ENCODE measurements at places on chromosomes 3 and 15.

GRCh38 chr3:186483611-186484340 is 60.4 kb downstream of the CRYGS start:
- DNase-seq = no peak

GRCh38 chr15:98113327-98113726 is 152.8 kb downstream of the ARRDC4 start:
- no peak for DNase-seq

DNA sequence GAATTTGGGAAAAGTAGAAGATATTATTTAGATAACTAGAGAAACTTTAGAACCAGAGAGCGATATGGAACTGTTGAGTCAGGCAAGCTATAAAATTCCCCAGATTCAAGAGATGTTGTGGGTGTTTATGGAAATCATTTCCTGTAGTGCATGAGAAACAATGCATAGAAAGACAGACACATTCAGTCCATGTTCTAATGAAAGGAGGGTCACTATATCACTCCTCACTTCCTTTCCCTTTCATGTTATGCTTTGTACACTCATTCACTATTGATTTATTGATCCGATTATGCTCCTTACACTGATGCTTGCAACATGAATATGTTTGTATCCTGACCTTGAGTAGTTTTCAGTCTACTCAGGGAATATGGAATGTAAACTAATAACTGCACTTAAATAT is 1459.9 kb upstream of the ALCAM start:
- DNase-seq = no peak

DNA sequence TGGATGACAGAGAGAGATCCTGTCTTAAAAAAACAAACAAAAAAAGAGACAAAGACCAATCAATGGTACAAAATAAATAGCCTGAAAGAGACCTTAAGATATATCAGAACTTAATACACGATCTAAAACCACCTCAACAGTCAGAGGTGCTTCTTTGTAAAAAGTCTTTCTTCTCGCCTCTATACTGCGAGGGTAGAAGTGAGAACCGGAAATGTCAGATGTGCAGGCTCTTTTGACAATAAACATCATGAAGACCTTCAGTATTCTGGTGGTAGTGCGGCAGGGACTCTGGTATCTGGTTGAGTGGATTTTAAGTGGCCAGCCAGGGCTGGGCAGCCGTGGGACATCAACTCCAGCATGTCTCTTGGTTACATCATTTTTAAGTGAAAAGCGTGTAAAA is 30.0 kb downstream of the RUBCN start:
- DNase-seq = no peak

DNA sequence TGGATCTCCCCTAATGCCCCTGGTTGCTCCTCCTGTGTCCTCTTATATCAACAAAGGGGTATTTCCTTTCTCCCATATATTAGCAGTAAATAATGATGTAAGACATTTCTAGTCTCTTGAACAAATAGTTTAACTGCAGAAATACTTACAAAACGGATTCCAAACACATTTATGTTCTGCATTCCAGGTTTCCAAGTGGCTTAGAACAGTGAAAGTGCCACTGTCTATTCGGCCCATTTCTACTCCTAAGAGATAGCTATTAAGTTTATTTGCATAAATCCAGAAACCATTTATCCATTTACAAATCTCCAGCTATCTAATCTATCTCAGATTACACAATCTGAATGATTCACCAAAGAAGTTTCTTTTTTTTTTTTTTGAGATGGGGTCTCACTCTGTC is 55.8 kb upstream of the FRMD4B start:
- DNase-seq = no peak

DNA sequence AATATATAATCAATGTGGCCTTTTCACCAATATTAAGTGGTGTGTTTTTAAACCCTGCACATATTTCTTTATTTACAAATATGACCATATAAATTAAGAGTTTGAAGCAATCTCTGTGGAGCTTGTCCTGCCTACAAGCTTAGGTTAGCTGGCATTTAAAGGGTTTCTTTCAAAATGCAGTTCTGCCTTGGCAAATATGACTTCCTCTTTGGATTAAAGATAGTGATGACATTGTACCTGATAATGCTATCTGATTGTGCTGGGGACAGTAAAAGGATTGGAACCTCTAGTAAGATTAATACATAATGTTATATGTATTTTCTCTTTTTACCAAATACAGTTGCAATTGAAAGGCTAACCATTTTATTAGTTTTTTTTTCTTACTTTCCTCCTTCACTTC is 249.1 kb downstream of the OTOL1 start:
- no peak for DNase-seq

DNA sequence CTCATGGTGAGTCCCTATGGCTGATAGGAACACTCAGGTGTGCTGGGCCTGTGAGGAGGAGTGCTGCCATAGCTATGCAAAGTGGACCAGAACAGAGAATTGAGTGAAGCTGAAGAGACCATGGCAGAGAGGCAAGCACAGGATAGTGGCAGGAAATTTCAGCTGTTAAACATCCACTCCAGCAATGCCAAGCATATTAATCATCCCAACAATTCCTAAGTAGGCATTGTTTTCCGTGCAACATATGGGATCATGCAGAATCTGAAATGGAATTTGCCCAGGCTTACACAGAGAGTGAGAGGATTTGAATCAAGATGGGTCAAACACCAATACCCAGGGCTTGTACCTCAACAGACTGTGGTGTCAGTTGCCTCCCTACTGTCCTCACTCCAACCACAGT is 582.6 kb upstream of the UBE2E2 start:
- DNase-seq = no peak

- DNase-seq = no peak
Observed at GRCh38 chr15:49064281-49064653, 18.0 kb upstream of the SECISBP2L start.

DNA sequence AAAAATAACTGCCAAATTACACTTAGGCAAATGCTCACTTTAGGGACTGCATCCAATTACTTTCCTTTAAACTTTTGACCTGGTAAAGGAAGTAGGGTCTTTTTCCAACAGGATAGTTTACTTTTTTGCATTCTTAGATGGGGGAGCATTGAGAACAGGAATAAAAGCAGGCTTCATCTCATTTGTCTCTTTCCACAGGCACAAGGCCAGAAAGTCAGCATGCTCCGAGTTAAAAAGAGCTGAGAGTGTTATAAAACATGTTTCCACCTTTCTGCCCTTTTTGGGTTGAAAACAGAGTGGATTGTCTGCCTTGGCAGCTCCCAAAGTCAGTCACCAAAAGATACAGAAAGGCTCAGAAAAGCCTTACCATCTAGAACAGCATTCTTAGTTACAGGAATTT is 404.9 kb upstream of the ALCAM start:
- DNase-seq = no peak

DNA sequence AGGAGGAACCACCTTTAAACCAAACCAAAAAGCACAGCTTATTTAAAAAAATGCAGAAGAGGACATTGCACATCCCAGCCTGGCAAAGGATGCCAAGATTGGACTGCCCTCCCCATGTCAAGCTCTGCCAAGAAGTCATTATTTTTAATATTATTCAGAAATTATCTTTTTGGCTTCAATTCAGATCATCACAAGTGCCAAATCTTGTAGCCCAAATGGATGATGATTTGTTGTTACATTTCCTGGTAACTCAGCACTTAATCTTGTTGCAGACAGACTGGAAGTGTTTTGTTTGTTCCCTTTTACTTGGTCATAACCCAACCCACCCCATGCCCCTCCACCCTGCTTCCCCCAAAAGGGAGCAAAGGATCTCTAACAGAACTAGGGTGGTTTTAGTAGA is 28.1 kb upstream of the LXN start:
- no peak for DNase-seq

DNA sequence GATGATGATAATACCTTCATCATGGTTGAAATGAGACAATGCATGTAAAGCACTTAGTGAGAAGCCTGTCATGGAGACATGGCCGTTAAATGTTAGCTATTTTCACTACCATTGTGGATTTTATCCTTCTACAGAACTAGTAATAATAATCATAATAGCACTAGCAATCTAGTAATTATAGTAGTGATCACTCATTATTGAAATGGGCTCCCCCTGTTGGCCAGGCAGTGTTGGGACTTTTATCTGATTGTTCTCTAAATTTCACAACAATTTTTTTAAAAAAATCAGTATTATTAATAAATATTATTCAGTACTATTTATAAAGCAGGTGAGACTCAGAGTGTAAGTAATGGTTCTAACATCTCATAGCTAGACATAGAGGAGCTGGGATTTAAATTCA is 396.3 kb downstream of the IL5RA start:
- DNase-seq = no peak
